Kasumi-1 (cell line): ENCODE measurements at places on chromosomes 4 and X.
A peak's percentile ranks its signal among the peaks of the same experiment; 100 is the strongest.

DNA sequence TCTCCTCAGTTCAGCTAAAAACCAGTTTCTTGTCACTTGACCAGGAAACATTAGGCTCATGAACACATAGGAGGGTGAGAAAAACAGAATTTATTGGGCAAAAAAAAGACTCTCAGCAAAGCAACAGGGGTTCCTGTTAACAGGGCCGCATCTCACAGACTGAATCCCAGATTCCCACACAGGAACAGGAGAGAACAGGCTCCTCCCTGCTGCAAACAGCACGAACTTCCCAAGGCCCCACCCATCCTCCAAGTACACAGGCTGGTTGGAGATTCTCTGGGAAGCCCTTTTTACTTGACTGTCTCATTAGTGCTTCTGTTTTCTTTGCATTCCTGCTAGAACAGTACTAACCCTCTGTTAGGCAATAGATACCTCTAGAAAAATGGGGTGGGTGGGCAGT, 52.4 kb upstream of the IL21 start:
- no peak for DNase-seq

DNA sequence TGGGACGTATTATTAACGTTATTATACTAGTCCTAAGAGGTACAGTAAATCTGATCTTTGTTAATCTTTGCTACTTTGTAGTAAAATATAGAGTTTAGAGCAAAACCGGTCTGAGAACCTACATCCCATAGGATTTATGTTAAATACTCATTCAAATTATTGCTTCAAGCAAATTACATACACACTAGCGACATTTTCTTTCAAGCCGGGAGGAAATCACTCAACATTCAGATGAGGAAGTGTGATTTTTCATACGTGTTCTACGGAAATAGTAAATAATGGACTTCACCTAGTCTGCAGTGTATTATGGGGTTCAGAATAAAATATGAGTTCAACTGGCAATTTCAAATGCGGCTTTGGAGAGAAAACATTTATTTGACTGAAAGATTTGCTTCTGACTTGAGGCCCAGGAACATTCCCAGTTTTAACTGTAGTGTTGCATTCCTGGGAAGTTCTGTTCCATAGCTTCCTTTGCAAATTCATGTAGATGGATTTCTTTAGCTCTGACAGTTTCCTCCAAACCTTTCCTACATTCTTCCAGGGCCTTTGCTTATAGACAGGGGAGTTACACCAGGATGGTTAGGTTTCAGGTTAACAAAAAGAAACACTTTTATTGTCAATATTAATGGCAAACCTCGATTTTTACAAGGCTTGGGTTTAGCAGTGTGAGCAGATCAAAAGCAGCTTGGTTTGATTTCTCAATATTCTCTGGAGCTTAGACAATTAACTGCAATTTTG, 5.3 kb upstream of the HAND2 start:
- DNase-seq = no peak

GRCh38 chr4:69120870-69121269, 24.6 kb downstream of the UGT2B7 start:
- DNase-seq = no peak

DNA sequence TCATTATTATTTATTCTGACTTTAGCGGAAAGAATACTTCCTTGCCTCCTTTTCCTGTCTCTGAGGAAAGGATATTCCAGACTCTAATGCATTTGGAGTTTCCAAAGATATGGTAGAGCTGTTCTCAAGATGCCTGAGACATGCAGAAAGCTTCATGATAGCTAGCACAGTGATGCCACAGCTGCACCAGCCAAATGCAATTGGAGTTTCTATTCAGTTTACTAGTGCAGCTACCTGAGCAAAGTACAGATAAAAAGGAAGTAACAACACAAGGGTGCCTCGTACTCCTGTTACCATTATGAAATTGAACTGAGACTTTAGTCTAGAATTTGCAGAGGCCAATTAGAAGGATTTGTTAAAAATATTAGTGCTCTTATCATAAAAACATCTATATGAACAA, 57.5 kb upstream of the PARM1 start:
- no peak for DNase-seq

GRCh38 chr4:104967034-104967401, 179.7 kb upstream of the TET2 start:
- no peak for DNase-seq

DNA sequence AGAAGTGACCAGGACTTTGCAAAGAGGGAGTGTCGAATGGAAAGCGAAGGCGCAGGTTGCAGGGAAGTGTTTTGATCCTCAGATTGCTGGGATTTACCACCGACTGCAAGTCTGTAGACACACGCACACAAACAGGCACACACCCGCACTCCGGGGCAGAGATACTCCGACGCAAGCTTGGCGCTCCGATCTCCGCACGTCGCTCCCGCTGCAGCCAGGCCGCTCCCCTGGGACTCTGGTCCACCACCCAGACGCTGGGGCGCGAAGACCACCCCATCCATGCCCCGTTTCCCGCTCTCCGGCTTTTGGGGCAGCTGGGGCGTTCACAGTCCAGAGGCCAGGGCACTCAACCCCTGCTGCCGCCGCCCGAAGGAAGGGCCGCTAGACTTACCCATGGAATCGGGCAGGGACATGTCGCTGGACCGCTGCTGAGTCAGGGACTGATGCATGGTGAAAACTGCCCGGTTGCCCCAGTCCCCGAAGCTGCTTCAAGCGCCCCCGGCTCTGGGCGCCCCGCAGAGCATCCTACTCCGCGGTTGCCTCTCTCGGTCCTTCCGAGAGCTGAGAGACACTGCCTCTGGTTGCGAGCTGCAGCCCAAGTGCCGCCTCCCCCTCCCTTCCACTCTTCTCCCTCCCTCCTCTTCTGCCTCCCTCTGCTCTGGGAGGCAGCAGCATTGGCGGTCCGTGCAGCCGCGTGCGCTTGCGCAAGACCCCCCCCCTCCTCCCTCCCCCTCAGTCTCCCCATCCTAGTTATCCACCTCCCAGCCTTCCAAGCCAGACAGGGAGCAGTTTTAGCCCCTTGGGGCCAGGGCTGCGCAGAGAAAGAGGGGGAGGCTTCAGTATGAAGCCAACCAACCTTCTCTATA, at the start of gene TMEM255A:
Gene TMEM255A, minus strand, starts transcription at position 601 of the 866 bp plus-strand sequence. Its CDS starts 152 bp downstream, at position 449.
- no peak for DNase-seq

GRCh38 chrX:109709129-109709631, 23.9 kb downstream of the ACSL4 start:
- DNase-seq = peak; percentile 45

GRCh38 chrX:109707319-109707718, 25.7 kb downstream of the ACSL4 start:
- no peak for DNase-seq

DNA sequence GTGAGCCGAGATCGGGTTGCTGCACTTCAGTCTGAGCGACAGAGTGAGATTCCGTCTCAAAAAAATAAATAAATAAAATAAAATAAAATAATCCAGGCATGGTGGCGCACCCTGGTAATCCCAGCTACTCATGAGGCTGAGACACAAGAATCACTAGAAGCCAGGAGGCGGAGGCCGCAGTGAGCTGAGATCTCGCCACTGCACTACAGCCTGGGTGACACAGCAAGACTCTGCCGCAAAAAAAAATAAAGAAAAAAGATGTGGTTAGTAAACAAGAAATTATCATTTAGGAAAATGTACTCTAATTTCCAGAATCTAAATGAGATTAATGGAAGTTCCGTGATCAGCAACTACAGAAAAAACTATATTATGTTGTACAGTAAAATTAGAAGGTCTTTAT, 14.5 kb upstream of the LRBA start:
- DNase-seq = no peak

- peak; percentile 94 for DNase-seq
Observed at GRCh38 chr4:140152013-140152703, 1.8 kb downstream of the MAML3 start.

DNA sequence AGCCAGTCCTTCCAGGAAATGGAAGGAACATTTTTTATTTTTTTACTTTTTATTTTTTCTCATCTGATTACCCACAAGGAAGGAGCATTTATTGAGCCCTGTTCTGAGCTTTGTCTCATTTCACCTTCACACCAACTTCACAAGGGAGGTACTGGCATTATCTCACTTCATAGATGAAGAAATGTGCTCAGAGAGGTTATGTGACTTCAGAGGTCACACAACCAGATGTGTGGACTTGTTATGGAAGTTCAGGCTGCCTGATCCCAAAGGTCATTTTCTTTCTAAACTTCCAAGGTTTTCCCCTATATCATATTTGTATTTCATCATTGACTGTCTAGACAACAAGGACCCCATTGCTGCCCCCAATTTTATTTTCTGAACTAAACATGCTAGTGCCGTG, 160.3 kb downstream of the DCLK2 start:
- no peak for DNase-seq

DNA sequence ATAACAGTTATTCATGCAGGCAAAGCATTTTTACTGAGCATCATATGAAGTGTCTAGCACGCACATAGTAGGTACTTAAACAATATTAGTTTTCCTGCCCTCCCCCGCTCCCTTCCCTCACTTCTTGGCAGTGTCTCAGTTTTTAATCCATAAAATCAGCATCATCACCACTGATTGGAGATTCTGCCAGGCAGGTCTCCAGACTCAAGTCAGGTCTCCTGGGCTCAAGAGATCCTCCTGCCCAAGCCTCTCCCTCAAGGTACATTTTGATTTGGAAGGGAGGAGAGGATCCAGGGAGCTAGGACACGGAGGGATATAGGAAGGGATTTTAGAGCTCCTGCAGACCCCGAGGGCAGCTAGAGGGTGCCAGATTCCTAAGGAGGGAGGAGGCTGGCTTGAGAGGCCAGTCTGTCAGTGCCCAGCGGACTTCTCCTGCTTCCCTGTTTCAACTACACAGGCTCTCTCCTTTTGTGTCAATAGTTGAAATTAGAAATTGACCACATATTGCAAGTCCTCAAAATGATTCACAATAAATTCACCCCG, 4.4 kb upstream of the FAT1 start:
- DNase-seq = no peak

DNA sequence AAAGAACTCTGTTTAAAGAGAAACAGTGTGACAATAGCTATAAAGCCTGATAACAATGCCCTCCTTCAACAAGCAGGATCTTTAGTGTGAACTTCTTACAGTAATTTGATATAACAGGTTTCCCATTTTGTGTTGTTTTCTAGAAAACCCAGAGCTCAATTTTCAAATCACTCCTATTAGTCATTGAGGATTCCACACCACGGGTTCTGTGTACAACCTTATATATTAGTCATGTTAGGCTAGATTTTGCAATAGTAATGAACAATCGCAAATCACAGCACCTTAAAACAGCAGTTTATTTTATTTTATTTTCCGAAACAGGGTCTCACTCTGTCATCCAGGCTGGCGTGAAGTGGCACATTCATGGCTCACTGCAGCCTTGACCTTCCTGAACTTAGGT, 1020.9 kb upstream of the INTU start:
- DNase-seq = no peak

- peak; percentile 90 for DNase-seq
Observed at GRCh38 chr4:183182873-183183725, 84.0 kb downstream of the WWC2 start.

DNA sequence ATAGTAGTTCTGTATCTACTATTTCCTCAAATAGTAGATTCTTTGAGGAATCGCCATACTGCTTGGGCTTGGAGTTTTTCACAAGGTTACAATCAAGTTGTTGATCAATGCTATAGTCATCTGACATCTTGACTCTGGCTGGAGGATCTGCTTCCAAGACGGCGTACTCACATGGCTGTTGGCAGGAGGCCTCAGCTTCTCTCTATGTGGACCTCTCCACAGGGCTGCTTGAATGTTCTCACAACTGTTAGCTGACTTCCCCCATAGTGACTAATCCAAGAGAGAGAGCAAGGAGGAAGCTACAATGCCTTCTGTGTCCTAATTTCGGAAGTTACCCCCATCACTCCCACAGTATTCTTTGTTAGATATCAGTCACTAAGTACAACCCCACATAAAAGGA, 10.3 kb downstream of the EGFL6 start:
- DNase-seq = peak; percentile 7

DNA sequence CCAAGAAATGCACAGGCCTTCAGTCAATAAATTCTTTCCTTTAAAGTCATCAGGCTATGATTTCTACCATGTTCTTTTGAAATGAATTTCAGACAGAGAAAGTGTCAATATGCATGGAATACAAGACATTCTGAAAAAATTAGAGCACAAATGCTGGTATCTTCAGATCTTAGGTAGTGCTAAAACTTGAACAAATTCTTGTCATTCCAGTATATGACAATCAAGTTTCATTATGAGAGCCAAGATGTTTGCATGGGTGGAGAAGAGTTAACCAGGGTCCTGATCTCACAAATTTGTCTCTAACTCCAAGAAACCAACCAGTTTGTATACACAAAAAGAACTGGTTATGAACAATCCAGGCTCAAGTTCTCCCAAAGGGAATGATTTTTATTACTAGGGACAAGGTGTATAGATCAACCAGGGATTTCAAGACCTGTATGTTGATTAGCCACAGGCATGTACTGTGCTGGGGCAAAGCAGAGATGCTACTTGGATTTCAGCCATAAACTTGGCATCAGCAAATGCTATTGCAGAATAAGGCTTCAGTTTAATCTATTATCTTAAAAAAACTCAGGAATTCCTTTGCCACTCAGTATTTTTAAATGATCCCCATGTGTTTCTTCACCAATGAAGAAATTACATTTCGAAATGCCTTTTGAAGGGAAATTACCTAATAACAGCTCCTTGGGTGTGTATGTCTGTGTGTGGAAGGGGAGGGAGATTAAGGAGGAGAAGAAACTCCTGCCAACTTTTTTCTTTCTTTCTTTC, 69.7 kb downstream of the FANCB start:
- no peak for DNase-seq

DNA sequence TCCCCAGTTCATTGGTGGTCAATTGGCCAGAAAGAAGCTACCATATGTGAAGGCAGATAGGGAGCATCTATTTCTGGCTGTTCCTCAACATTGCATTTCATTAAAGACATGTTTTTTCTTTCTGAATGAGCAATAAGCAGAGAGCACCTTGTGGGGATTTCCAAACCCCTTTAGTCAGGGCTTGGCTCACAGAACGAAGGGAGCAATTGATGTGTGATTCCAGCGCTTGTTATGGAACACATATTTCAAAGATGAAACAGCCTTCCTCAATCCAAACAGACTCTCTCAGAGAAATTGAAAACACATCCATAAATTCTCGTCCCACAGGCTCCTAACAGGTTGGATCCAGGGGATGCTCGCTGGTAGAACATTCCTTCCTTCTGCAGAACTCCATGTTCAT, 84.1 kb downstream of the CLCN4 start:
- DNase-seq = no peak

- no peak for DNase-seq
Observed at GRCh38 chr4:37562592-37562991, 123.6 kb downstream of the RELL1 start.

GRCh38 chr4:80096175-80096850, 23.3 kb upstream of the ANTXR2 start:
- DNase-seq = no peak

- no peak for DNase-seq
Observed at GRCh38 chrX:63920875-63921274, 135.9 kb upstream of the ARHGEF9 start.

GRCh38 chr4:127441571-127441970, 191.2 kb upstream of the INTU start:
- no peak for DNase-seq

DNA sequence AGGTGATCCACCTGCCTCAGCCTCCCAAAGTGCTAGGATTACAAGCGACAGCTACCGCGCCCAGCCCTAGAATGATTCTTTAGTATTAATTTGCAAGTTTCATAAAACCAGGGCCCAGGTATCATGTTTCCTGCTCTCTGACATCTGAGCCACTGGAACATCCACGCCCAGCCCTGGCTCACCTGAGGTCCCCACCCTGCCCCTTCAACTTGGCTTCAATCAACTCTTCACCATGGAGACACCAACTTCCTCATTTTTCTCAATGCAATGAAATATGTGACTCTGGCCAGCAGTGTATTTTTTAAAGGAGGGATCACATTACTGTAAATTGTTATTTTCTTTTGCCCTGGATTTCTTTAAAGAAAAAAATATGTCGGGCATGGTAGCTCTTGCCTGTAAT, 3.9 kb downstream of the PRSS12 start:
- peak; percentile 50 for DNase-seq

GRCh38 chr4:56787380-56787779, 34.1 kb downstream of the SPINK2 start:
- no peak for DNase-seq
